HFF-Myc (cell line): ENCODE measurements at places on chromosomes 7 and 10.

DNA sequence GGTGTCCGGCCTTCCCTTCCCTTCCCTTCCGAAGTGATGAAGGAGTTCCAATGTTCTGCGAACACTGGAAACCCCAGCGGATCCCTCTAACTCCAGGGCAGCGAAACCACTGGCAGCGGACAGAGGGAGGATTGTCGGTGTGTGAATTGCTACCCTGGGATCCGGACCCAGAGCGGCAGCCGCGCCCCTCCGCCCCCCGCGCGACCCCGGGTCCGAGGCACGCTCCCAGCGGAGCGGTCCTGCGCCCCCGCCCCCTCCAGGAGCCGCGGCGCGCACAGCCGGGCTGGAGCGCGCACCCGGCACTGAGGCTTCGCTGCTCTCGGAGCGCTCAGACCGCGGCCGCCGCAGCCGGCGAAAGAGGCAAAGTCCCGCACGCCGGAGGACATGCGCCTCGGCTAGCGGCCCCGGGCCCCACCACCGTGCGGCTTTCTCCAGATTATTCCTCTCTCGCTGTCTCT lies at the start of gene PTPRZ1:
PTPRZ1 (plus strand) TSS at position 331 of the 458 bp plus-strand sequence. CDS start 339 bp downstream, outside the sequence.
- no peak for DNase-seq

DNA sequence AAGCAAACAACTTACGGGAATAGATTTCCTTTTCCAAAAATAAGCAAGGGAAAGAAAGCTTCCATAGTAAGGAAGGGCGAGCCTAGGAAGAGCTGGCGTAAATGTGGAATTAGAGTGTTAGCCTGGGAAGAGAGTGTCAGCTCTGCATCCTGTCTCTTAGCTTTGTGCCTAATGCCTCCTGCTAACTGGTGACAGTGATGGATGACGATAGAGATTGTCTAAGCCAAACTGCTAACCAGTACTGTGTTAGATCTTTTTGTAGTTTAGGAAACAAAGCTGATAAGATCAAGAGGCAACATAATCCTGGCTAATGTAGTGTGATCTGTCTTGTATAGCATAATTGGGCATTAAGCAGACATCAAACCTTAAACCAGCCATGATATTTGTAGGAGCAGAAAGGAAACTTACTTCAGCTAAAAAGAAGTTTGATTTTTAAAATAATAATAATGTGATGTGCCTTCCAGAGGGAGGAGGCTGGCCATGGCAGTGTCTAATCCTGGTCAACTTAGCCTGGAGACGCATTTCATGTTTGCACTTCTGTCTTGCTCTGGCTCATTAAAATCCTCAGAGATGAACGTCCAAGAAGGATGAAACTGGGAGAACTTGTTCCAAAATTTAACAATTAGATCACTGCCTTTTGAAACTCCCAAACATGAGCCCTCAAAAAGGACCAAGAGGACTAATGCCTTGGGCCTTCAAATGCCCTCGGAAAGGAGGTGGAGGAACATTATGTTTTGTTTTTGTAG lies 85.1 kb downstream of the FAM204A start:
- DNase-seq = no peak

GRCh38 chr10:119211625-119212441 lies 4.5 kb downstream of the GRK5 start:
- DNase-seq = no peak

DNA sequence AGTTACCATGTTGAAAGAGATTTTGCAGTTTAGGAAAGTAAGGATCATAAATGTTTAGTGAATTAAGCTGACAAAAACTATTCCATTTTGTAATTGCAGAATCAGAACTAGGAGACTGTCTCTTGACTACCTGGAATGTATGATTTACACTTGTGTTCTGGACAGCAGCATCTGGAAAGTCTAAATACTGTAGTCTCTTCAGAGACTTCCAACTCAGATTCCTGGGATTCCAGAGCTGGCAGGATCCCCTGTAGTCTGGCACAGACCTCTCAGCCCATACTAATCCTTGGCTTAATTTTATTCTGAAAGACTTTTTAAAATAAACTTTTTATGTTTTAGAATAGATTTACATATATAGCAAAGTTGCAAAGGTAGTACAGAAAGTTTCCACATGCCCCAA lies 452.7 kb downstream of the DPP6 start:
- no peak for DNase-seq

GRCh38 chr10:86330778-86331763 lies 35.5 kb downstream of the GRID1 start:
- no peak for DNase-seq

- DNase-seq = no peak
Observed at GRCh38 chr7:55481155-55481554, 91.1 kb downstream of the VOPP1 start.

DNA sequence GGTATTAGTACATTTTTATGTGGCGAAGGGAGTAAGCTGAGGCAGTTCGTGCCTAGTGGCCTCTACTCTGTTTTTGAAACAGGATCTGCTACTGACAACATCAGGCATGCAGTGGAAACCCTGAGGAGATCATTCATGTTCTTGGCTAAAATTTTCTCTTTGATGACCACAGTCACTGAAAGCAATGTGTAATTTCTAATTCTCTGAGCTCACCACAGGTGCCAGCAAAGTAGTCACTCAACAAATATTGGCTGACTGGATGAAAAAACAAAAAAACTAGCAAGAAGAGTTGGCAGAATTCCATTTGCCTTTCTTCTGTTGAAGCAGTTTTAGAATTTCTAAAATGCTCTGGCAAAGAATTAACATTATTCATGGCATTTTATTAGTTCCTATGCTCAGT lies 176.5 kb upstream of the KCTD7 start:
- DNase-seq = no peak

DNA sequence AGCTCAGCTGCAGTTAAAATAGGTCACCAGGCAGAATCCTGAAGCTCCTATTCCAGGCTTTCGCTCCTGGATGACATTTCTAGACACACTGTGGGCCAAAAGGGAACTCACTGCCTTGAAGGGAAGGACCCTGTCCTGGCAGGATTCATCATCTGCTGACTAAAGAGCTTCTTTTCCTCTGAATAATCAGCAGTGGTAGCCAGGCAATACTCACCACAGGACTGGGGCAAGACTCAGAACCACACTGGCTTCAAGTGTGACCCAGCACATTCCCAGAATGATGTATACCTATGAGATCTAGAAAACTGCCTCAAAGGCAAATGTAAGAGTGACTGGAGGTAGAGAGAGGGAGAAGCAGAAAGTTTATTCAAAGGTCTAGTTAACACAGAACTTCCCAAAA lies 29.5 kb upstream of the EBF3 start:
- no peak for DNase-seq

GRCh38 chr7:55593172-55593514 lies 20.8 kb upstream of the VOPP1 start:
- no peak for DNase-seq

GRCh38 chr7:120587243-120587642 lies 270.7 kb downstream of the TSPAN12 start:
- no peak for DNase-seq

DNA sequence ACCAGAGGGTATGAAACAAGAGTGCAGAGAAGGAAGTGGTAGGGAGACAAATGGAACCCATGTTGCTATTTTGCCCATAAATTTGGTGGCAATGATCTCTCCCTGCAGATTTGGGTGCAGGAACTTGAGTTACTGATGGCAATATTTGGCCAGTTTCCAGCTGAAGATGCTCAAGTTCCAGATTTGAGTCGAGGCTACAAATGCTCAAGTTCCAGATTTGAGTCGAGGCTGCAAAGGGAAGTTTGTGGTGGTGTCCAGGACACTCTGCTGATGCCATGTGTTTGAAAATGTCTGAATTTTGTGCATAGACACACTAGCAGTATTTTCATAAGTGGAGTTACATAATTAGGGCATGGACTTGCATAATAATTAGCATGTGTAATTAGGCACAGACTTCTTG lies 40.8 kb downstream of the TBXAS1 start:
- no peak for DNase-seq

- DNase-seq = no peak
Observed at GRCh38 chr10:1267148-1267547, 211.0 kb downstream of the WDR37 start.

DNA sequence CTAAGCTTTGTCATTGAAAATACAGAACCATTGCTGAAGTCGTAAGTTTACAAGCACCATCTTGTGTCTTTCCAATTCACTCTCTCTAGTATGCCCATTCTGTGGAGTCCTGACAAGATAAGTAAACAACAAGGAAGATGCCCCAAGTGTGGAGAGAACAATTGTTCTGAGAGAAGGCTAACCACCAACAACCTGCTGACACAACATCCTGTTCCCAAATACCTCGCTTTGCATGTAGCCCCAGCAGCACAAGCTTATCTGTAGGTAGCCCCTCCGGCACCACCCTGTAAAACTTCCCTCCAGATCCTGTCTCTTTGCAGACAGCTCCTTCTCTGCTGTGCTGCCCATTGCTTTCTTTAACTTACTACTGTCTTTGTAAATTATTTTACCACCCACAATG lies 233.3 kb upstream of the AOAH start:
- DNase-seq = no peak

DNA sequence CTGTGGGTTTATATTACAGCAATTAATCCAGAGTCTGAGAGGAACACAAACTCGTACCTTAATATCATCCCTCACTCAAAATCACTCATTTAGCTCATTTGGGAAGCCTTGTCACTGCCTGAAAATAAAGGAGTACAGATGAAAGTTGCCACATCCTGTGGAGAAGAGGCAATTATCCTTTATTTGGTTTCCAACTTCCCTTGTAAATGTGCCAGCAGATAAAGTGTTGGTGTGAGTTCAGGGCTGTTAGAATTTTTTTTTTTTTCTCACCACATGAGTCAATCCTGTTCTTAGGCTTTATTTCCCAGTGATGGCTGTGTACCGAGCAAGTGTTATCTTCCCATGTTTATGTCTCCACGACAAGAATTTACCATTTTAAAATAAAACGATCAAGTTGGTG lies 99.0 kb upstream of the SMIM30 start:
- no peak for DNase-seq

DNA sequence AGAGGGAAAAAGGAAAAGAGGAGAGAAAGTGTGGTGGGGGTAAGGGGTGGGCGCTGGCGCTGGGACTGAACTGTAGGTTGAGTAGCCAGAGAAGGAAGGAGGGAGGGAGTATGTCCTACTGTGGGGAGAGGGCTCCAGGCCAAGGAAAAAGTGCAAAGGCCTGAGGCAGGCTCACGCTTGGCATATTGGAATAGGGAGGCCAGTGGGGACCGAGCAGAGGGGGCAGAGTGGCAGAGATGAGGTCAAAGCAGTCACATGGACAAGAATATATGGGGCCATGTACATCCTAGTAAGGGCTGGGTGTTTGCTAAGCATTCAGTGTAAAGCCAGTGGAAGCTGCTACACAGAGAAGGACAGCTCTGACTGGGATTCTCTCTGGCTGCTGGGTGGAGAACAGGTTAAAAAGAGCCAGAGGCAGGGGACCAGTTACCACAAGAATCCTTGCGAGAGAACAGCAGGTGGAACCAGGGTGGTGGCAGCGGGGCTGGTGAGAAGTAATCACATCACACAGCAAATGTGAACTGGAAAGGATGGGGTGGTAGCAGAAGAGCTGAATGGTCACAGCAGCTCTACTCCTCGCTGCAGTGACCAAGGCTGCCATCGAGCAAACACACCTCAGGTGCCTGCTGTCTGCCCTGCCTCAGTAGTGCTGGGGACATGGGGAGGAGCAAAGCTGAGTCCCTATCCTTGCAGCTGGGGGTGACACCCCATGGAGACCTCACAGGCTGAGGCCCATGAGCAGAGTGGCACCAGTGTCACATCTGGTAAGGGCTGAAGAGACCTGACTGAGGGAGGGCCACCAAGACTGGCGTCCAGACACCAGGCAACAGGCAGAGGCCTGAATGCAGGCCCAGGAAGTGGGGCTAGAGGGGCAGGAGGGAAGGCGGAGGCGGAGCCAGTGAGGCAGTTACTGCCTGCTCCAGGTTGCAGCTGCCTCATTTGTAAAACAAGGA lies 39.5 kb downstream of the FAM53B start:
- no peak for DNase-seq
